ENCODE measurements at places on chromosomes 5 and 9.
A peak's percentile ranks its signal among the peaks of the same experiment; 100 is the strongest.

DNA sequence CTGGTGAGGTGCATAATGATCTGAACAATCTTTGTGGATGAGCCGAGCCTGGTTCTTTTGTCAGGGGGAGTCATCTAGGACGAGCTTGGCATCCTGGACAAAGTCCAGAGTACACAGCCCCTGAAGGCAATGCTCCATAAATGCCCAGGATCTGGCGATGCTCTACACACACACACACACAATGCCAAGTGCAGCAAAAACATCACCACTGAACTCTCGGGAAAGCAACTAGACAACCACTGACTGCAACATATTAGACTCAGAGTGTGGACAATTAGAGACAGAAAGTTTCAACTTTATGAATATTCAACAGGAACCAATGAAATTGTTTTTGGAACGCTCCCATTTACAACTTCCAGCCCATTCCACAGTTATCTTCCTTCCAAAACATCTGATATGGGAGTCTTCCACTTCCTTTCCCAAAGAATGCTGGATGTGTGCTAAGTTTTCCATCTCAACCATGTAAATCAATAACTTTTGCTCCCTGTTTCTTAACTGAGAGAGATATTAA lies 227.6 kb upstream of the ANKRD55 start:
- DNase-seq: no peak

DNA sequence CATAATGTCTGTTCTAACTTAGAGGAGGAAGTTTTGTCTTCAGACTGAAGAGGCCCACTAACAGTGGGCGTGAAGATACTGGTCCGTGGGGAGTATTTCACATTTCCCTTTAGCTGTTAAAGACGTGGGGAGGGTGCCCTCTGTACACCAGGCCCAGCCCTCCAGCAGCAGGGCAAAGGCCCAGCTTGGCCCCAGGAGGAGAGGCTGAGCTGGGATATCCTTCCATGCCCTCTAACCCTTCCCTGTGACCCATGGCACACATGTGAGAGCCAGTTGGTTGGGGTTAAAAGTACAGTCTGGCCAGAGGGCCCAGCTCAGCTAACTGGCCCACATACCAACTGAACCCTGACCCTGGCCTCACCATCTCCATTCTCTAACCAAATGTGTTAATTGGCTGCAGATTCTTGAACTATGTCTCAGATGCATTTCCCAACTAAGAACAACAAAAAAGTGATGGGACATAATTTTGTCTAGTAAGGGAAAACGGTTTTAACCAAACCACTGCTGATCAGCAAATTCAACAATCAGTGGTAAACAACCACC lies 74.4 kb downstream of the LHFPL2 start:
- DNase-seq: no peak

DNA sequence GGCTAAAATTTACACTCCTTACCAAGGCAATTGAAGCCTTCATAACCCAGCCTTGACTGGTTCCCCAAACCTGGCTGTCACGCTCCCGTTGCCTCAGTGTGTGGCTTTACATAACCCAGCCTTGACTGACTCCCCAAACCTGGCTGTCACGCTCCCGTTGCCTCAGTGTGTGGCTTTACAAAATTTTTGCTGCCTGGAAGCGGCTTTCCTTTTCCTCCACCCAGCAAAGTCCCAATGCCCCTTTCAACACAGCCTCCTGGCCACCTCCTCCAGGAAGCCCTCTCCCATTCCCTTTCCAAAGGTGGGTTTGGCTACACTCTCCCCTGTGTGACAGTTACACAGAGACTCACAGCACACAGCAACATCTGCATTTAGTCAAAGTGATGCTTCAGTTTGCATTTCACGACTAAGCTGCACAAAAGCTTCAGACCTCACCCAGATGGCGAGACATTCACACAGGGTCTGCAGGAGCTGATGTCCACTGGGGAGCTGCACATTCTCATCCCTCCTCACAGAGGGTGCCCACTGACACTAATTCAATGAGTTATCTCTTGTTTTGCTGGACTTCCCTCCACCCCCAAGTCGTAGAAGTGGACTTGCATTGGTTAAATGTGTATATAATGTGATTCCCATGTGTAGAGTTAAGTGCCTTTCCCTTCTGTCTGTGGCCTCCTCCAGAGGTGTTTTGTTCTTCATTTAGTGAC lies 156.6 kb upstream of the PHYKPL start:
- DNase-seq: no peak

DNA sequence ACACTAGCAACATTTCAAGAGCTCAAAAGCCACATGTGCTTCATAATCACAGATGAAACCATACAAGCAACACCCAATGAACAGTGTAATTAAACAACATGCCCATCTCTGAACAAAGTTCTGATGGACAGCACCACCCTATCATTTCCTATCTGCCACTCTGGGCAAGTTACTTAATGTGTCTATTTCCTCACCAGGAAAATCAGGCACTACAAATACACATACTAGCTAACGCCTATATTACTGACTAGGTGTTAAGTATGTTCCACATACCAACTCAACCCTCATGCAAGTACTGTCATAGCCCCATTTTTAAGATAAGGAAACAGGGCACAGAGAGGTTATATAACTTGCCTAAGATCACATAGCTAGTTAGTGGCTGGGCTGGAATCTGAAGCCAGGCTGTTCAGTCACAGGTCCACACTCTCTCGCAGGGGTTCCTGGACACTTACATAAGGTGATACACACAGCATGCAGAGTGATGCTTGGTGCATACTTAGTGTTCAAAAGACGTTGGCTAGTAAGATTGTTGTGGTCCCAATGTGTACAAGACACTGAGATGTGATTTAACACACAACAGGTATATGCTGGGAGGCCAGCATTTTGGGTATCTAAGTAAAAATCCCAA lies 24.2 kb downstream of the CORO2A start:
- DNase-seq: no peak

- no peak for DNase-seq
Observed at GRCh38 chr5:139061274-139061673, 136.9 kb downstream of the SIL1 start.

- DNase-seq: no peak
Observed at GRCh38 chr9:81374459-81375186, 314.7 kb downstream of the TLE1 start.

DNA sequence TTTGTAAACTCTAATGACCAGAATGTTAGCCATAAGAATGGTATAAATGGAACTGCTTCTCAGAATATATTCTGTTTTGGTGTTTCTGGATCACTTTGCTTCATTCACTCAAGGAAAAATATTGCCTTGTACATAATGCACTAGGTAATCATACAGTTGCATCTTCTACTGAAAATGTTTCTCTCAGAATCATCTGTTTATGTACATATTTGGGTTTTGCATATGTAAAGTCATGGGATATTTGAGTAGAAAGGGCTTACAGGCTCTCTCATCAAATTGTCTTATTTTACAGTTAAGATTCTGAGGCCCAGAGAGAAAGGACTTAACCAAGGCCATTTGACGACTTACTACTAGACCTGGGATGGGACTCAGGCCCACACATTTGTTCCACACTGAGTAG lies 97.8 kb upstream of the PALM2AKAP2 start:
- no peak for DNase-seq

DNA sequence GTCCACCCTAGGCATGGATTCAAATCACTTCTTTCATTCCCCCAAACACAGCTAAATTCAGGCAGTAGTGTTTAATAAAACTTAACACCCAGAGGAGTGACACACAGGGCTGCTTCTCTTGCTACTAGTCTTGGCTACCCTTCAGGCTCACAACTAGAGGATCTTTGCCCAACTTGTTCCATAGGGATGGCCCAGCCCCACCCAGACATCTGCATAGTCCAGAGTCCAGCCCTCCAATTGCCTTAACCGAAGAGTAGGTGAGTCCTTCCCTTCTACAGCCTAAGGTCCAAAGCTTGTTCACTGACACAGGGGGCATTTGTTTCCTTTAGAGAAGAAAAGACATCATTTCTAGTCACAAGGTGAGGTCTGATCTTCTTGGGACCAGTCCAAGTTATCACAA lies 15.2 kb upstream of the RXFP3 start:
- DNase-seq: no peak

- DNase-seq: no peak
Observed at GRCh38 chr9:134632329-134632728, 9.3 kb upstream of the COL5A1 start.

DNA sequence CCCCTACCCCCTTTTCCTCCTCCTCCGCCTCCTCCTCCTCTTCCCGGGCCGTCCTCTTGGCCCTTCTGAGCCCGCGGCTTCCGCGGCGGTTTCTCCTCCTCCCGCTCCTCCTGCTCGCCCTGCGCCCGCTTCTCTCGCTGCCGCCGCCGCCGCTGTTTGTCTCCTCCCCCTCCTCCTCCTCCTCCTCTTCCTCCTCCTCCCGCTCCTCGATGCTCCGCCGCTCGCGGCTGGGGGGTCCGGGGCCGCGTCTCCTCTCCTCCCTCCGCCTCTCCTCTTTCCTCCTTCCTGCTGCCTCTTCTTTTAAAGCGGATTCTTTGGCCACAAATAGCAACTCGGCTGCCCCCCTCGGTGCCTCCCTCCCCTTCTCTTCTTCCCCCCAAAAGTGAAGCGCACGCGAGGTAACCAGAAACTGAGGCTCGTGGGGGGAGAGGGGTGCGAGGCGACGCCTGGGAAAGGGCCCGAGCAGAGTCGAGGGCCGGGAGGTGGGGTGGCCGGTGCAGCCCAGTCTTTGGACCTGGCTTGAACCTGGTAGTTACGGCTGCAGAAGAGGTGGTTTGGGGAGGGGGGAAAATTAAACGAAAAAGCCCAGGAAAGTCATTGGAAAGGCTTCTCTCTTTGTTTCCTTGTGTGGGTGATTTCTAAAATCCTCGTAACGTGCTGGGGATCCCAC lies 1058.5 kb upstream of the DMAC1 start:
- no peak for DNase-seq

GRCh38 chr5:109468737-109469420 lies 59.1 kb upstream of the PJA2 start:
- peak; percentile 39 for DNase-seq

GRCh38 chr5:151688436-151688835 lies 1.7 kb upstream of the SPARC start:
- DNase-seq: no peak

DNA sequence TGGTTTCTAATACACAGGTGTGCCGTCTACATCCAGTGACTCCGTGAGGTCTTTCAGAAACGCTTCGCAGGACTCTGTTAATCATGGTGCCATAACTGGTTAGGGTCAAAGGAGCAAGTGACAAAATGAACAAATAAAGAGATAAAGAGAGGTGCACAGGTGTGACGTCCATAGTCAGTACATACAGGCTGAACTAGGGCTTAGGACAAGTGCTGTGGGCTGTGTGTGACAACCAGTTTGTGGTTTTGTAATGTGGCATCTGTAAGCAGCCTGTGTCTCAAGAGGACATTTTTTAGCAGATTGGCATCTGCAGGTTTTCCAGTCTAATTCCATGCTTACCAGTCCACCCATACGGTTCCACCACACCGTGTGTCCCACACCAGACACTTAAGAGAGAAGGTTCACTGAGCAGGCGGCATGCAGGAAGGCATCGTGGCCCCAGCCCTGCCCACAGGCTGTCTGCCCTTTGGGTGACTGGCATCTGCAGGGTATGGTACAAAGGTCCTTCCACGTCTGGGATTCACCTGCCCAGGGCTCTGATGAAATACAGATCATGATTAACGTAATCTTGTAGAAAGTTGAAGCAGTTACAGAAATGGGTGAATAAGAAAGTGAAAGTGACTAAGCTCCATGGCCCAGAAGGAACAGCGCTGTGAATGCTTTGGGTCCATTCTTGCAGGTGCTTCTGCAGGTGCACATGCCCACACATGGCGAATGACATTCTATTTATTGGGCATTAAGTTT lies 26.9 kb downstream of the SRD5A1 start:
- no peak for DNase-seq

DNA sequence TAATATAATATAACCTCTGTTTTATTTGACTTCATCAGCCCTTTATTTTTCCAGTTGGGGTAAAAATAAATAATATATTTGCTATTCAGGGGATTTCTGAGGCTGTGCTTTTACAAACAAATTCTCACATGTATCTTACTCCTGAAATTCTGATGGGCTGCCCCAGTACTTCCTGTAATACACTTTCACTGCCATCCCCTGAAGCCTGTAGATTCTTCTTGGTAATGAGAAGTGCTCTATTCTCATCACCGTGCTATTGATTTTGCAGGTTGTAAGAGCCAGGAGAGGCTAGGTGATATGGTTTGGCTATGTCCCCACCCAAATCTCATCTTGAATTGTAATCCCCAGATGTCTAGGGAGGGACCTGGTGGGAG lies 91.9 kb upstream of the CEP78 start:
- no peak for DNase-seq

- no peak for DNase-seq
Observed at GRCh38 chr9:70679845-70680244, 265.4 kb upstream of the KLF9 start.

GRCh38 chr5:149367972-149368645 lies 10.3 kb downstream of the PCYOX1L start:
- DNase-seq: no peak

GRCh38 chr5:145544401-145544800 lies 290.7 kb downstream of the PRELID2 start:
- no peak for DNase-seq

GRCh38 chr9:75935591-75935990 lies 45.1 kb downstream of the PCSK5 start:
- DNase-seq: no peak

- DNase-seq: no peak
Observed at GRCh38 chr5:173281910-173282309, 46.3 kb downstream of the STC2 start.

GRCh38 chr9:15433661-15434060 lies 11.0 kb downstream of the SNAPC3 start:
- no peak for DNase-seq

All from activated T-helper 1 cell treated with Interleukin-2 at 50 U/mL for 16 hours (primary cell).